ENCODE measurements at places on chromosomes 7 and 10.

DNA sequence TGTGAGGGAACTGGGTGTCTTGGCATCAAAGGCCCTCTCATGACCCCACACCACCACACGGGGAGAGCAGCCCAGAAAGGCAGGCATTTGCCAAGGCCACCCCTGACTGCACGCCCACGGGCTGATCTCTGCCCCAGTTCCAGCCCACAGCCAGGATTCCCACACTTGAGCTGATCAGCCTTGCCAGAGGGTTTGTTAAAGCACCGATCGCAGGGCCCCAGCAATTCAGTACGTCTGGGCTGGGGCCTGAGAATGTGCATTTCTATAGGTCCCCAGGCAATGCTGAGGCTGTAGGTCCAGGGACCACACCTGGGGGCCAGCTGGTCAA, 103.9 kb downstream of the TNS3 start:
- no peak for DNase-seq

GRCh38 chr7:117582219-117582704, 102.4 kb downstream of the CFTR start:
- peak; percentile 2 for DNase-seq

- no peak for DNase-seq
Measured at GRCh38 chr10:43375401-43376020, 4.1 kb downstream of the FXYD4 start.

- DNase-seq: no peak
Measured at GRCh38 chr7:114783508-114783907, 138.4 kb upstream of the MDFIC start.

DNA sequence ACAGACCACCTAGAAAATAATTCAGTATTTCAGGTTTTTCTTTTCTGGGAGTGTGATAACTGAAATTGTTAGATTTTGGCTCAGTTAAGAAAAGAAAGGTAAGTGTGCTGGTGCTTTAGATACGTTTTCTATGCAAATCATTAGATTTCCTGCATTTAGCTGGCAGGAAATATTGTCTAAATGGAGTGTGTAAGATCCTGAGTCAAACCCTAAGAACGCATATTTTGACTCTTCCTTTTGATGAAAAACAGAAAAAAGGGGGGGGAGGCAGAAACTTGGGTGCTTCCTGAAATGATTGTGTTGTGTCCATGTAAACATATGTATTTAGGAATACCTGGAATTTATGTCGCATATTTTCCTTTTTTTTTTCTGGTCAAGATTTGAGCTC, 1.2 kb downstream of the GRK5 start:
- DNase-seq: peak; percentile 38

GRCh38 chr7:94303695-94304094, 91.0 kb upstream of the COL1A2 start:
- DNase-seq: no peak

DNA sequence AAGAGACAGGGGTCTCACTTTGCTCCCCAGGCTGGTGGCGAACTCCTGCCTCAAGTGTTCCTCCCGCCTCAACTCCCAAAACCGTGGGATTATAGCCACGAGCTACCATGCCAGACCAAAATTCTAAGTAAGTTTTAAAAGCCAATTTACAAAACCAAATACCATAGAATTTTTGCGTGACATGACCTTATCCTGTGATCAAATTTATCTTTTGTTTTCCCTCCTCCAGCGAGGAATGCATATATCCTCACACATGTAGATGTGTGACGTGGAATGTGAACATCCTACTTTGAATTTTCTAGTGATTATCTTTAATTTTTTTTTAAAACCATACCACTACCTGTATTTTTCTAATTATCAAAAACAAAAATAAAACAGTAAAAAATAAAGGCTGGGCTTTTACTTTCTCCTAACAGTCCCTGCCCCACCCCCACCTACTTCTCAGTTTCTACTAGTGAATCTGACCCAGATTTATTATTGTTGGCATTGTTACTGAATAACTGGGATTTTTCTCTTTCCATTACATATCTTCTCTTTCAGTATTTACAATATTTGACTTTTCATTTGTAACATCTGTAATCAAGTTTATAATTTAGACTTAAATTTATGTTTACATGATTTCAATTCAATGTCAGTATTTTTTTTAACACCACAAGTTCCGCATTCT, 26.0 kb downstream of the CYTH3 start:
- no peak for DNase-seq

- DNase-seq: peak; percentile 13
Measured at GRCh38 chr10:28496481-28496961, 36.4 kb upstream of the WAC start.

- no peak for DNase-seq
Measured at GRCh38 chr10:24237801-24238395, 29.0 kb downstream of the KIAA1217 start.
